ENCODE measurements at places on chromosomes 7 and 10.

- no peak for DNase-seq
These were observed at the start of gene GIMAP5 for GRCh38 chr7:150737265-150738055. TSS of gene GIMAP5 (plus strand) at chr7:150737418. CDS start at chr7:150740885, 3,467 bp downstream.

DNA sequence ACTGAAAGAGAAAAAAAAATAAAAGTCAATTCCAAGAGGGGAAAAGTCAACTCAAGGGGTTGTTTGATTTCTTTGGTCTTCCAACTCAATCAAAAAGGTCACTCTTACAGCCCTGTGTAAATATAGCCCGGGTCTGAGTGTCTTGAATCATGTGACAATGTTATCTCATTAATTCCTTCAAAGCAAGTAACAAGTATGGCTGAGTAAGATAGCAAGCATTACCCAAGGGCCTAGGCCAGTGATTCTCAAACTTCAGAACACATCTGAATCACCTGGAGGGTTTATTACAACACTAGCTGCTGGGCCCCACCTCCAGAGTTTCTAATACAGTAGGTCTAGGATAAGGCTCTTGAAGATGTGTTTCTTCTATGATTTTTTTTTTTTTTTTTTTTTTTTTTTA, 125.0 kb downstream of the PRLHR start:
- DNase-seq = no peak

- DNase-seq = no peak
These were observed 610.0 kb downstream of the KCNMA1 start for GRCh38 chr10:77027576-77027975.

DNA sequence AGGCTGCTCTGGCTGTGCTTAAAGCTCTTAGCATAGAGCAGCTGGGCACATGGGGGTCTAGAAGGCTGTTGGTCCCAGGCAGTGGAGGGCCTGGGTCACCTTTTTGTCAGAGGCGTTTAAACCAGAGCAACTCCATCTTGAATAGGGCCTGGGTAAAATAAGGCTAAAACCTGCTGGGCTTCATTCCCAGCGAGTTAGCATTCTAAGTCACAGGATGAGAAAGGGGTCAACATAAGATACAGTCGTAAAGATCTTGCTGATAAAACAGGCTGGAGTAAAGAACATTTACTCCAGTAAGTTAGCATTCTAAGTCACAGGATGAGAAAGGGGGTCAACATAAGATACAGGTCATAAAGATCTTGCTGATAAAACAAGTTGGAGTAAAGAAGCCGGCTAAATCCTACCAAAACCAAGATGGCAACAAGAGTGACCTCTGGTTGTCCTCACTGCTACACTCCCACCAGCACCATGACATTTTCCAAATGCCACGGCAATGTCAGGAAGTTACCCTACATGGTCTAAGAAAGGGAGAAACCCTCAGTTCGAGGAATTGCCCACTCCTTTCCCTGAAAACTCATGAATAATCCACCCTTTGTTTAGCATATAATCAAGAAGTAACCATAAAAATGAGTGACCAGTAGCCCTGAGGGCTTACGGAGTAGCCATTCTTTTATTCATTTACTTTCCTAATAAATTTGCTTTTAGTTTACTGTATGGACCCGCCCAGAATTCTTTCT, 96.8 kb upstream of the PCBD1 start:
- DNase-seq = no peak

- DNase-seq = no peak
These were observed 52.1 kb upstream of the TMEM72 start for GRCh38 chr10:44858988-44859387.

GRCh38 chr7:95389516-95389915, 6.7 kb downstream of the PON3 start:
- DNase-seq = no peak

- DNase-seq = no peak
These were observed 103.6 kb downstream of the SH3PXD2A start for GRCh38 chr10:103751667-103752290.

DNA sequence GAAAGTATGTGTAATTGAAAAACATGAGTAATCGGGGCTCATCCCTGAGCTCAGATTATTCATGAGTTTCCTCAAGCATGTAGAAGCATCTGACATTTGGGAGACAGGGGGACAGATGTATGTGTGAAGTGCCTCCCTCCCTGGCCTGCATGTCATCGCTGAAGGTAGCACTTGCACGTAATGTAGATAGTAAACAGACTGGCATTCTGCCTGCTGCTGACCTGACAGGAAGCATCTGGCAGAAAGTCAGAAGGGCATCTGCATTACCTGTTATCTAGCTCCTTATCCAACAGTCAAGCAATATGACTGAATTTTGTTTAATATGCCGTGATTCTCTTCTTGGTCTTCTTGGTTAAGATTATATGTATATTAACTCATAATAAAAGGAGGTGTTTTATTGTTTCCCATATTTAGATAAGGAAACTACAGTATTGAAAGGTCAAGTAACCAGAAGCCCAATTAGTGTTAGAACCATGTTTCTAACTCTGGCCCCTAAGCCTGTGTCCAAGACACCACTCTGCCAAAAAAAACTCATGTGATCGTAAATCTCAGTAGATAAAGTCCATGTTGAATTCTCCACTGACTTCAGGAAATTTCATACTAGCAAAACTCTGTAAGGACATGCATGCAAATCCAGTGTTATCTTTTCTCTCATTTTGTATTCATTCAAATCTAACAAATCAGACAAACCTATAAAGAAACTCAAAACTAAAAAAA, 918.1 kb upstream of the MBL2 start:
- no peak for DNase-seq

DNA sequence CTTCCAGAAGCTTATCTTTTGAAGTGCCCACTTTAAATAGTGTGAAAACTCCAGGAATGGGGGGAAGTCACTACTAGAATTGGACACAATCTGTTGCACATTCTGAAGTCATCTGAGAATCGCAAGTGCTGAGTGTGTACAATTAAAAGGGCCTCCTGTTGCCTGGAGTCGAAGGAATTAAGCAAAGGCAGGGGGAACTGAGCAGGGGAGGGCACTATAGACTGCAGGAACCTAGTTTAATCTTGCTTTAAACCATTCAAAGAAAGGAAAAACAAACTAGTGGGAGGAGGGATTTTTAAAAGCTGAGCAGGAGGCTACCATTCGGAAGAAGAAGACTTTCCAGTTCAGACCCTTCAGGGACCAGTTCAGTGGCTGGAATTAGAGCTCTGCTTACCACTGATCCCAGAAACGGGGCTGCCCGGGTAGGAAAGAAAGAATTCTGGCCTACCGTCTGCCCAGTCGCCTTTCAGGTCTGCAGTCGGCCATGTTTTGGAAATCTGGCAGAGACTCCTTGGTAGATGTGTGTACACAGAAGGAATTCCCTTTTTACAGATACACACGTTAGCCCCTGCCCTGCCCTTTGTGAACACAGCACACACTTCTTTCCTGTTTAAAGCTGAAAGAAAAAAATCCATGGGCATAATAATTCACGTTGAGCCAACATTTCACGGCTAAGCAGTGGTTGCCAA, 610.6 kb upstream of the FOXK1 start:
- no peak for DNase-seq

GRCh38 chr7:134175334-134176036, 48.3 kb downstream of the LRGUK start:
- DNase-seq = no peak

DNA sequence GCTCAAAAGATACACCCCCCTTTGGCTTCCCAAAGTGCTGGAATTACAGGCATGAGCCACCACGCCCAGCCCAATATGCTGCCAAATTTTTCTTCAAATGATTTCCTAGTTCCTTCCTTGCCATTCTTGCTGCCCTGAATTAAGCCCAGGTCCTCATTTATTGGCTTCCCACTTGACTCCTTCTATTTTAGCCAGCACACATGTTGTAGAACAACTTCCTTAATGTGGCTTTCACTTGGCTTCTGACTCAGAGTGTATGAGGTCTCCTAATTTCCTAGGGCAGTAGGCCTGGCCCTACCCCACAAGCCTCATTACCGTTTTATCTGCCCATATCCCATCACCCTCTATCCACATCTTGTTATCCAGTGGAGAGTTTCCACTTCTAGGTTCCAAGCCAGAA, 21.8 kb upstream of the HIPK2 start:
- DNase-seq = no peak

DNA sequence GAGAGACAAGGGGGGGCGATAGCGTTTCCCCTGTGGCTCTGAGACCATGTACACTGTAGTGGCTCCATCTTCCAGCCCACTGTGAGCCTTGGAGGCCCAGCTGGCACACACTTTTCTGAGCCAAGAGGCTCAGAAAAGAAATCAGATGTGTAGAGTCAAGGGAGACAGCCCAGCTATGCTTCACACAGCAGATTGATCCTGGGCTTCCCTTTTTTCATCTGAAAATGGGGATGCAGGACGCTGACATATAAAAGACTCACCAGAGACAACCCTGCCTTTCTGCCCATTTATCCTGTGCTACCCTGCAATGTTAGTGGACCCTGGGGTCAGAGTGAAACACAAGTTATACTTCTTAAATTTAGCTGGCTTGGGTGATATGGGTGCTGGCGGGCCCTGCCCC, 14.3 kb downstream of the TMEM273 start:
- no peak for DNase-seq

- DNase-seq = no peak
These were observed 37.3 kb downstream of the CDH23 start for GRCh38 chr10:71433768-71434744.

All from NCI-H2081 (cell line).